Neural crest cell (in vitro differentiated cells): ENCODE measurements at places on chromosomes 5 and 9.
A peak's percentile ranks its signal among the peaks of the same experiment; 100 is the strongest.

DNA sequence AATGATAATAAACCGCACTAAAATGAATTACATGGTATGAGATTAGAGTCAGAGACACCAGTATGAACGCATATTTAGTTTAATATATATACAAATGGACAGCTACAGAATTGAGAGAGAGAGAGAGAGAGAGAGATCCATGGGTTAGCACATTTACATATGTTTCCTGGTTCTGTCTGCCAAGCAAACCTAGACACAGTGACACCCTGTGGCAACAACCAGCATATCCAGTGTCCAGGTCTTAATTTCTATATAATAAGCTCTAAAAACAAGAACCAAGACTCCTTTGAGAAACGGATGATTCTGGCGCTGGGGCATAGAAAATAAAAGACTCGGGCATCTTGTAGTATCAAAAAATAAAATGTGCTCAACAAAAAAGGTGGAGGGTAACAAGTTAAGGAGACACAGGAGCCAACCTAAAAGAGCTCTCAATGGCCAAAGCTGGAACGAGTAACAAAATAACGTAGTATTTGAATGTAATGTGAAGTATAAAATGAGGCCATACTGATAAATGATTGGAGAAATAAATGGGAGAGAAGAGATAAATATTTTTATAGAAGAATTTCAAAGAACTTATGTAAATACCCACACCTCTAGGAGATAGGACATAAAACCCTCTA, 84.5 kb downstream of the RFX3 start:
- H3K27me3 ChIP-seq: no peaks in the 10 kb centered on the region
- peak; percentile 9 for DNase-seq
- H3K27ac ChIP-seq: no peak overlapping the region

DNA sequence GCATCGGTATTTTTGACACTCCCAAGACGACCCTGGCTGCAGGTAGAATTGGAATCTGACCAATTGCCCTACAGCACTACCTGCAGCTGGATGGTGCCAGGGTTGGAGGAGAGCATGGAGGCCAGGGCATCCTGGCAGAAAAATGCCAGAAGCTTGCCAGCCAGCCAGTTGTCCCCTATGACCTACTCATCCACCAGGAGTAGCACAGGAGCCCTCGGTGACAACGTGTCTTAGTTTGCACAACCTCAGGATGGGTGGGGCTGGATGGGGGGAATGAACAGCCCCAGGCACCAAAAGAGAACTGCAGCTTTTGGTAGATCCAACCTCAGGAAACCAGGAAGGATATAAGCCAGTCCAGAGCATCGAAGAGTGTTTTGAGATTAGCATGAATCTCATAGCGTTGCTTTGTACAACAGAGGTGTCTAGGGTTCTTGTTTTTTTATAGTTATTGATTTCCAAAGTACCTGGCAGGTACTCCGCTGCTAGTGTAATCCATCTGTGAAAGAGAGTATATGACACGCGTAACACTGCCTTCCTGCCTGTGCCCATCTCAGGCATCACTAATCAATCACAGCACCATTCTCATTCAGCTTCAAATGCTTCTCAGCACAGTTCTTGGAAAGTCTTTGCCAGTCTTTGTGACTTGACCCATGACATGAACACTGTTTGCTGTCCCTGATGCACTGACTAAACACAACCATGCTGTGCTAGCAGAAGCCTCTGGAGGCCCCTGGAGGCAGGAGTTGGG, 36.7 kb upstream of the ASS1 start:
- H3K4me1 ChIP-seq: no peaks in the 10 kb centered on the region
- no peaks in the 10 kb centered on the region for H3K36me3 ChIP-seq
- H3K27ac ChIP-seq: no peak overlapping the region
- no peaks in the 10 kb centered on the region for H3K27me3 ChIP-seq
- no peak for DNase-seq

DNA sequence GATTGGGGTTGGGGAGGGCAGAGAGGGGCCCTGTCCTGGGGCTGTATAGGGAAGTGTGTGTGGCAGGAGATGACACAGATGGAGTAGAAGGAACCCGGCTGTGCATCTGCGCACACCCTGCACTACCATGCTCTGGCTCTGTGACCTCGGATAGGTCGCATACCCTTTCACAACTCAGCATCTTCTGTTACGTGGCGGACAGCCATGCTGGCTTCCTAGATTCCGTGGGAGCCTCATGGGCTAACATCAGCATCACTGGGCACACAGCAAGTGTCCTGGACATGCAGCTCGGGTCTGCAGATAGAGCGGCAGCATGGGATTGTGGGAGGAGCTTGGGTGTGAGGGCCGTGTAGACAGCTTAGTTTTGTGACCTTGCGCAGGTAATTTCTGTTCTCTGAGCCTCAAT, 9.2 kb downstream of the ARPC5L start:
- H3K27ac ChIP-seq: no peak overlapping the region
- peak overlapping the region; percentile 92 for H3K4me3 ChIP-seq
- no peaks in the 10 kb centered on the region for H3K27me3 ChIP-seq
- no peak for DNase-seq

DNA sequence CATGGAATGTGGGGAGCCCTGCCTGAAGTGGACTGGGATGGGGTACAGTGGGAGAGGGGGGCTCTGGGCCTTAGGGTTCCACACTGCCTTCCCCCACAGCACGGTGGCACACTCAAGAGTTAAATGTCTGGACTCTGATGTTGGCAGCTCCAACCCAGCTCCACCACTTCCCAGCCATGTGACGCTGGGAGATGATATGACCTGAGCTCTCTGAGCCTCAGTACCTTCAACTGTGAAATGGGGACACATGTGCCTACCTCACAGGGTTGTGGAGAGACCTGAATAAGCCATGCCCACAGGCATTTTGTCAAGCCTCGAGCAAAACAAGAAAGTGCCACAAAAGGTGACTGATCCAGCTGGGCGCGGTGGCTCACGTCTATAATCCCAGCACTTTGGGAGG, 3.4 kb upstream of the PDGFRB start:
- no peak for DNase-seq
- H3K27ac ChIP-seq: no peak overlapping the region
- no peak overlapping the region for H3K4me3 ChIP-seq
- peaks cover 71% of the 10 kb centered on the region for H3K4me1 ChIP-seq

DNA sequence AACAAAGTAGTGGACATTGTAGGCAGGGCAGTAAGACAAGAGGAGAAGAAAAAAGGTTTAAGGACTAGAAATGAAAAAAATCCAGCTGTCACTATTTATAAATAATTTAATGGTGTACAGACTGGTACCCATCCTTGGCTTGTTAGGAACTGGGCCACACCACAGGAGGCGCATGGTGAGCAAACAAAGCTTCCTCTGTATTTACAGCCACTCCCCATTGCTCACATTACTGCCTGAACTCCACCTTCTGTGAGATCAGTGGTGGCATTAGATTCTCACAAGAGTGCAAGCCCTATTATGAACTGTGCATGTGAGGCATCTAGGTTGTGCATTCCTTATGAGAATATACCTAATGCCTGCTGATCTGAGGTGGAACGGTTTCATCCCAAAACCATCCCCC, 62.6 kb upstream of the DMAC1 start:
- peaks cover 11% of the 10 kb centered on the region for H3K4me1 ChIP-seq
- no peak for DNase-seq
- no peaks in the 10 kb centered on the region for H3K36me3 ChIP-seq

GRCh38 chr5:52748590-52748989, 39.1 kb upstream of the ITGA1 start:
- no peaks in the 10 kb centered on the region for H3K4me1 ChIP-seq
- H3K27ac ChIP-seq: no peak overlapping the region
- no peaks in the 10 kb centered on the region for H3K27me3 ChIP-seq
- no peak overlapping the region for H3K4me3 ChIP-seq

DNA sequence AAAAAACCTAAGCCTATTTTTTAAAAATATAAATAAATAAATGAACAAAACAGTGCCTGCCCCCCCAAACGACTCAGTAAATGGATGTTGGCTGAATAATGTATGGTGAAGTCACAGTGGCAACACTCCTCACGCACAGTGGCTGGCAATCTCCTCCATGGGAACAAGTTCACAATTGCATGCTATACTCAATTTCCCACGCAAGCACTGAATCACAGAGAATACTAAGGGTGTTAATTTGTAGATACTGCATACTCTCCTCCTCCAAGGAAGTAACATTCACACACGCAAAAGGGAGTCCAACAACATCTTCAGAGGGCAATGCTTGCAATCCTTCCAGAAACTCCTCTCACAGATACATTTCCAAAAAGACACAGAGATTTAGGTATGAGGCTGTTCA, 47.5 kb downstream of the SERINC5 start:
- peak overlapping the region; percentile 46 for H3K27ac ChIP-seq
- H3K4me3 ChIP-seq: no peak overlapping the region
- no peak for DNase-seq
- no peaks in the 10 kb centered on the region for H3K36me3 ChIP-seq
- H3K27me3 ChIP-seq: no peaks in the 10 kb centered on the region
- H3K4me1 ChIP-seq: peaks cover 33% of the 10 kb centered on the region

DNA sequence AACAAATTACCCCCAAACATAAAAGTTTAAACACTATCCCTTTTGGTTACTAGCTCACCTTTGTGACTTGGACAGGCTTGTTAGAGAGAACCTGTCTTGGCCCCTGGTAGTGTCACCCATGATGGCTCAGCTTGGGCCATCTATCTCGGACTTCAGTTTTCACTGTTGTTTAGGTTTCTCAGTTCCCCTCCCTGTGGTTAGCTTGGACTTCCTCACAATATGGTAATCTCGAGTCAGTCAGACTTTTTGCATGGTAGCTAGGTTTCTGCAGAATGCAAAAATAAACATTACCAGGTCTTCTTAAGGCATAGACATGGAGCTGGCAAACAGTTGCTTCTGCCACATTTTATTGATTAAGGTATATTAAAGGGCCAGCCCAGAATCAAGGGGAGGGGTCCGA, 324.3 kb upstream of the RORB start:
- H3K4me1 ChIP-seq: no peaks in the 10 kb centered on the region
- no peak overlapping the region for H3K4me3 ChIP-seq
- no peak overlapping the region for H3K27ac ChIP-seq
- no peak for DNase-seq
- no peaks in the 10 kb centered on the region for H3K36me3 ChIP-seq
